Left kidney (tissue), 8 donors: ENCODE measurements at places on chromosomes 4 and X.

GRCh38 chr4:183905081-183905592 is at the start of gene STOX2:
Gene STOX2, plus strand, starts transcription at chr4:183905307. Its CDS starts 1,484 bp downstream, at chr4:183906791.
- DNase-seq: no peak

DNA sequence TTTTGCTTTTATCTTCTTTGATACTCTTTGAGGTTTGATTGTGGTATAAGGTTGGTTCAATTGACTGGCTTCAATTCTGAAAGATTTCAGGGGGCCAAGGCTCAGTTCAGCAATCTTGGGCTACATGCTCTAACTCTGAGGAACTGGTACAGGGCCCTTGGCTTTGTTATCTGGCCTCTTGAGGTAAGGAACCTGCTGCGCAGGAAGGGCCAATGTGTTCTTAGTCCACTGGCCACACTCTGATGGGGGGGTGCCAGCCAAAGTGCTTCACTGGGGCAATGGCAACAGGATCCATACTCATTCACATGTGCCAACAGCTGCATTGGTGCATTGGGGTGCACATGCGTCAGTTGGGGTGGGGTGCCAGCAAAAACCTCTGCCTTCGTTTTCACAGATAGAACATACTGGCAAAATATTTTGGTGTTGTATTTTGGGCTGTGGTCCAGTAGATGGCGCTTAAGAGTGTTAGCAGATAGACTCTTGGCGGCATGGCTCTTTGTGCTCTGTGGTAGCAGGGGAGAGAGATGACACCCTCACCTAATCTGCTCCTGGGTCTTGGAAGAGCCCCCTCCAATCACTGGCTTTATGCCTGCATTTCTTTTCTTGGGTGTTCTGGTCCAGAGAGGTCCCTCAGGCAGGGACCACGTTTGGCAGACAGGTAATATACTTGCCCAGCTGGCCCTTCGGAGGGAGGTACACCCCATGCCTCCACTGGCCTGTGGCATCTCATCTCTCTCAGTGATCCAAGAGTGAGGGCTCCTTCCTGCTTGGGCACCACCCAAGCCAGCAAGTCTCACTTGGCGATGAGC is 42.9 kb downstream of the NDST3 start:
- no peak for DNase-seq

DNA sequence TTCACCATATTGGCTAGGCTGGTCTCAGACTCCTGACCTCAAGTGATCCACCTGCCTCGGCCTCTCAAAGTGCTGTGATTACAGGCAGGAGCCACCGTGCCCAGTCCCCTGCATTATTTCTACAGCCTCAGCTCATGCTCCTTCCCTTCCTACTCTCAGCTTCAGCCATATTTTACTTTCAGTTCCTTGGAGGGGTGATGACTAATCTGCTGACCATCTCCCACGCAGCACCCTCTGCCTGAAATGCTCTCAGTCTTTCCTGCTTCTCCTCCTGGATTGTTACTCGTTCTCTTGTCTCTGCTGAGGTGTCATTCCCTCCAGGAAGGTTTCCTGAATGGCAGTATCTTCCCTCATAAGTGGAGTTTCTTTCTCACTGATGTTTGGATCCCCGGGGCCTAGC is 63.3 kb downstream of the MOSPD2 start:
- no peak for DNase-seq

DNA sequence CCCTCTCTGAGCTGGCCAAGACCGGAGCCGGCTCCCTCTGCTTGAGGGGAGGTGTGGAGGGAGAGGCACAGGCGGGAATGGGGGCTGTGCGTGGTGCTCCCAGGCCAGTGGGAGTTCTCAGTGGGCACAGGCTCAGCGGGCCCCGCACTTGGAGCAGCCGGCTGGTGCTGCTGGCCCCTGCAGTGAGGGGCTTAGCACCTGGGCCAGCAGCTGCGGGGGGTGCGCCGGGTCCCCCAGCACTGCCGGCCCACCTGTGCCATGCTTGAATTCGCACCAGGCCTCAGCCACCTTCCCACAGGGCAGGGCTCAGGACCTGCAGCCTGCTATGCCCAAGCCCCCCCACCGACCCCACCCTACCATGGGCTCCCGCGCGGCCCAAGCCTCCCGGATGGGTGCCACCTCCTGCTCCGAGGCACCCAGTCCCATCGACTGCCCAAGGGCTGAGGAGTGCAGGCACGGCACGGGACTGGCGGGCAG is 602.5 kb downstream of the KCTD8 start:
- DNase-seq: no peak

GRCh38 chr4:145565328-145565727 is 53.9 kb upstream of the MMAA start:
- no peak for DNase-seq

DNA sequence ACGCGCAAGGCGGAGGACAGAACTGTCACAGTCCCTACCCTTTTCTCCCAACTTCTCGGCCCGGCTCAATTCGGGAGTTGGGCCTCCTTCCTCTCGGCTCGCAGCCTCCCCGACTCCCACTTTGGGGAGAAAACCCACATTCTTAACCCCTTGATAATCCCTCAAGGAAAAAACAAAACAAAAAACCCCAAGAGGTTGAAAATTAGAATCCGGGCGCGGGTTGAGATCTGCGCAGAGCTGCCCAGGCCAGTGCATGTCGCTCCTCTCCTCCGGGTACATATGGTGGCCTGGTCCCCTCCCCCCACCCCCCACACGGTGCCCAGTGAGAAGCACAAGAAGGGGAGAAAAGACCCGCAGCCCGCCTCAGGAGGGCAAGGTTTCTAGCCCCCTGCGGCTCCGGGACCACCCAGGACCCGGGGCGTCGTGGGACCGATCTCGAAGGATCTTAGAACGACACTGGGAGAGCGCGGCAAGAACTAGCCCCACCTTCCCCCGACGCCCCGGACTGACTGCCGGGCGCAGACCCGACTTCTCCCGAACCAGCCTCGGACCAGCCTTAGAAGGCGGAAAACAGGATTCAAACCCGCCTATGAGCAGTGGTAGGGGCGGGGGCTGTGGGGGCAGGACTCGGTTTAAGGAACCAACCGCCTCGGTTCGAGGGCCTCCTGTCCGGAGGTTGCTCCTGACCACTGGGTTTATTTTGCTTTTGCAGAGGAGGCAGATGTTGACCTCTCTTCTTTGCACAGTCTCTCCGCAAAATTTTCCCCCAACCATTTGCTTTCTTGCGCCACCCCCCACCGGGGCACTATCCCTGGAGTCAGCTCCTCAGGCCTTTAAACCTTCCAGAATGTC is 2.5 kb upstream of the PDGFRA start:
- DNase-seq: peak; percentile 37

GRCh38 chrX:40479777-40480318 is 100.9 kb upstream of the ATP6AP2 start:
- no peak for DNase-seq

- DNase-seq: no peak
Observed at GRCh38 chr4:53595204-53595603, 3.9 kb upstream of the LNX1 start.

- DNase-seq: no peak
Observed at GRCh38 chr4:6471307-6472007, 957 bp downstream of the PPP2R2C start.
